ENCODE measurements at places on chromosomes 3 and 15.

- DNase-seq, result no peak
These were observed 1.0 kb upstream of the SLTM start for GRCh38 chr15:58934521-58934920.

DNA sequence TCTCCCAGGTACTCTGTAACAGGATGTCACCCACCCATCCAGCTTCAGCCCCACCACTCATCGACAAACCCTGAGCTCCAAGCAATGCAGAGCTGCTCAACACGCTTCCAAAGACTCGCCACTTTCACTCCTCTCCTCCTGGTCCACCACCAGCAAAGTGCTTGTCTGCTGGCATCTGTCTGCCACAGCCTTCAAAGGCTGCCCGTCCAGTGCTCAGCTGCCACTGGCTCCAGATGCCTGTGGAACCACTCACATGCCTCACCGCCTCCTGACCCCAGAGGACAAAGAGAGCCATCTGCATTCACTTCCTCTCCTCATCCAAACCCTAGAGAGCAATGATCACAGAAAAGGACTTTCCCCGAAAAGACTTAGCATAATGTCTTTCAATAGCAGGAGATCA, 109.5 kb upstream of the OCA2 start:
- no peak for DNase-seq

- DNase-seq, result peak; percentile 57
These were observed at the start of gene C15orf62 for GRCh38 chr15:40769274-40770146. C15orf62 (plus strand) TSS chr15:40769980; CDS start chr15:40770496, 516 bp downstream.

- DNase-seq, result no peak
These were observed 26.4 kb downstream of the ANP32A start for GRCh38 chr15:68794307-68794706.

- DNase-seq, result no peak
These were observed 9.2 kb upstream of the SSR3 start for GRCh38 chr3:156563900-156564682.

- DNase-seq, result no peak
These were observed 49.5 kb downstream of the IQGAP1 start for GRCh38 chr15:90437516-90437915.

DNA sequence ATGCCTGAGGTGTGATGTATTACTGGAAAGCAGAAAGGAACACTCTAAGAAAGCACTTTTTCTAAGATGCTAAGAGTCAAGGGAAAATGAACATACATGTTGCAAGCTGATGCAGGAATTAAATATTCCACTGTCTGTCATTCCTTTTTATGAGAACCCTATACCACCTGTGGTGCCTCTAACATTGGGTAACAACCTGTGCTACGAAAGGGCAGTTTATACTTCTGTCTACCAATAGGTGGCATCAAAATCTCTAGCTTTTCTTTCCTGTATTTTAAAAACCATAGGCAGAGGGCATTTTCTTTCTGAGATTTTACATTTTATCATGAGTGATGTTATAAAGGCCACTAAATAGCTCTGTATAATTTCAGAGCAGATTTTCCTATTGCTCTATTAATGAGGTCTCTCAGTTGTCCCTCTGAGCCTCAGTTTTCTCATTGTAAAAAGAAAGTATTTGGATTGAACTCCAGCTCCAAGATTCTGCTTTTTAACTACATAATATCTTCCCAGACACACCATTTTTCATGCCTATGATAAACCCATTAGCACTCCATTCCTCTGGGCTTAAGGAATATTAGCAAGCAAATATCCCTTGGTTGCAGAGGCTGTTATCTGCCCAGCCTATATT, 3.5 kb upstream of the CPNE4 start:
- no peak for DNase-seq

DNA sequence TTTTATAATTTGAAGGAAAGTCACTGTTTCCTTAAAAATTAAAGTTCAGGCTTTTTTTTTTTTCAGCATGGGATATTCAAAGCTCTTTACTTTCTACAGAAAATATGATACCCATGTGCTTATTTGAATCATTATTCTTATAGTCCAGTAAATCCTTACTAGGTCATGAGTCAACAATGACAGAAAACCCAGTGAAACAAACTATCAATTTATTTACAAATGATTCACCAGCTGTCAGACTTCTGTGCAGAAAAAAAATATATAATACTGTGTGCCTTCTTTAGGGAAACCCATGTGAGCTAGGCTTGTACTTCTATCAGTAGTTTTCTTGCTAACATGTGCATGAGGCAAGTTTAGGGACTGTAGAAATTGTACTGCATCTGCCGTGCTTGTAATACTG, 1.2 kb downstream of the ACP3 start:
- DNase-seq, result no peak

- no peak for DNase-seq
These were observed 21.6 kb upstream of the PAK6 start for GRCh38 chr15:40217166-40217824.

DNA sequence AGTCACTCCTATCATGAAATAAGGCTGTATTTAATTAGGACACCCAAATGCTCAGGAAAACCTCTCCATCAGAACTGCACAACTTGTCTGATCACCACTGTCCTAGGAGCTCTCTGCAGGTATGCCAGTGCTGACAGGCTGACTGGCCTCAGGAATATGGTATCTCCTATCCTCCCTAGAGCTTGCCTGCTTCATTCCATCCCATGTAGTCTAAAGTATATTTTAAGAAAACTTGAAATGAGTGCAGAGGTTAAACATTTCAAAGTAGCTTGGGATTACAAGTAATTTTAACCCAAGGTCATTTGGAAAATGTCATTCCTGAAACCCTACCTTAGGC, 23.7 kb downstream of the FILIP1L start:
- no peak for DNase-seq

DNA sequence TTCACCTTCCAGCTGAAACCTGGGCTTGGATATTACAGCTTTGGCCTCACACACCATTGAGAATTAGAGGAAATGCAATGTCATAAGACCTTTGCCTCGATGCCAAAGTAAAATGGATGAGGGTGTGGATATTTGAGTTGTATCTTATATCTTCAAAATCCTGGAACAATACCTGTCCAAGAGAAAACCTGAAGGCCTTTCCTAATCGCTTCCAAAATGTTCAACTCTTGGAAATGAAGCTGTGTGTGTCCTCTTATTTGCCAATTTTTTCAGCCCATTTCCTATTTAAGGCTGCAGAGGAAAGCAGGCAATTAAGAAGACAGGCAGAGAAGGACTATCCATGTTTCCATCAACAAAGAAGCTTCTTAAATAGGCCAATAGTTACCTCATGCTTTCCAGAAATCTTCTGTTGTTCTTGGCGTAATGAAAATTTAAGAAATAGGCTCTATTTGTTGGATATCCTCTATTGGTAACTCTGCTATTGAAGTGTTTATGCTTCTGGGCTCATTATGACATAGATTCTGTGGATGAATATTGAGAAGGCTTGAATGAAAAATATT, 99.5 kb upstream of the ZBTB20 start:
- DNase-seq, result no peak

- DNase-seq, result no peak
These were observed 18.3 kb upstream of the MRPS22 start for GRCh38 chr3:139325551-139325950.

- DNase-seq, result no peak
These were observed 421.7 kb upstream of the GRM7 start for GRCh38 chr3:6439226-6439625.

DNA sequence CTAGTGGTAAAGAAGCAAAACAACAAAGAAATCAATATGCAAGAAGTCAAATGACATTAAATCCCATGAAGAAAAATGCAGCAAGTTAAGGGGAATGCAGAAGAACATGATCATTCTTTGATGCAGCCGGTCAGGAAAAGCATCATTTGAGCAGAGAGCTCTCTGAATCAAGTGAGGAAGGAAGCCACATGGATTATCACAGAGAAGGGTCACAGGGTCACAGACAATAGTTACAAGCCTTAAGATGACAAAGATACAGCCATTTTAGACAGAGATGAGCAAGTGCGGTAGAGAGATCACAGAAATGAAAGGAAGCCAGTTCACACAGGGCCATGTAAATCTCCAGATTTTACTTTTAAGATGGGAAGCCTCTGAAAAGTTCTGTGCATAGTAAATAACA, 43.9 kb downstream of the UBE3A start:
- no peak for DNase-seq

- DNase-seq, result no peak
These were observed 229.1 kb downstream of the NR2F2 start for GRCh38 chr15:96559631-96560030.

DNA sequence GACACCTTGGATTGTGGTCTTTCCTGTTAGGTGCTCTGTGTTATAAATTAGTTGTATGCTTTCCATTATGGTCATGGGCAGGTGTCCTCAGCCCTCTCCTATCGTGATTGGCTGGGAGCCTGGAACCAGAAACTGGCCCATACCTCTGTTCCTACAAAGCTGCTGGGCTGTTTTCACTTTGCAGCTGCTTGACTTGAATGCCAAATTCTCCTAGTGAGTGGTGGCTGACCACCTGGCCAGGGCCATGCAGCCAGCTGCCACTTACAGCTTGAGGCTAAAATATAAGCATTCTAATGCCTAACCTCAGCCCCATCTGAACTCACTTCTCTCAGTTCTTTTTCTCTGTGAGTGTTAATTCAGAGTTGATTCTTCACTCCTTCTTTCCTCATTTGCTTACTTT, 239.3 kb upstream of the GBE1 start:
- no peak for DNase-seq

DNA sequence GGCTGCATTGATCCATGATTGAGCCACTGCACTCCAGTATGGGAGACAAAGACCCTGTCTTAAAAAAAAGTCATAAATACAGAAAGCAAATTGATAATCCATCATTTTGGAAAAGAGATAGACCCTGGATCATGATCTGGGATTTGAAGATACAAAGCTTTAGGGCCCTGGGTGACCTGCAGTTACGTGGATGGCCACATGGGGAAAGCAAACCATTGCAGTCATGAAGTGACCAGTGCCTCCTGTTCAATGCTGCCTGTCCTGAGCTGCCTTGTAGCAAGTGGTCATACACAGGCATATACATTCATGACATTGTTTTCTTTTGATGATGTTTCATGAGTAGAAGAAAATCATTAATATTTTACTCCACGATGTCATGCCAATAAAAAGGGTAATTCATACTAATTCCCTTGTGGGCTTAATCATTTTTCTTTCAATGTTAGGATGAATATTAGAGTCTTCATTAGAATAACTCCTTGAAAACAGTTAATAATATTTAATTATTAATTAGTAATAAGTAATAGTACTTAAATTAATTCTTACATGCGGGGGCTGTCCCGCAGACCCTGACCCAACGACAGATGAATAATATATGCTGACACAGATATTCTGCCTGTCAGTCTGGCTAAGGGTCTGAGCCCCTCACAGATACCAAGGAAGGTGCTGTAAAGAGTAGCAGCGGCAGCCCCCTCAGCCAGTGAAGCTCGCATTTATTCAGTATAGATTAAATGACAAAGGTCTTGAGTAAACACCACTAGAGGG, 109.0 kb upstream of the UNC13C start:
- no peak for DNase-seq

DNA sequence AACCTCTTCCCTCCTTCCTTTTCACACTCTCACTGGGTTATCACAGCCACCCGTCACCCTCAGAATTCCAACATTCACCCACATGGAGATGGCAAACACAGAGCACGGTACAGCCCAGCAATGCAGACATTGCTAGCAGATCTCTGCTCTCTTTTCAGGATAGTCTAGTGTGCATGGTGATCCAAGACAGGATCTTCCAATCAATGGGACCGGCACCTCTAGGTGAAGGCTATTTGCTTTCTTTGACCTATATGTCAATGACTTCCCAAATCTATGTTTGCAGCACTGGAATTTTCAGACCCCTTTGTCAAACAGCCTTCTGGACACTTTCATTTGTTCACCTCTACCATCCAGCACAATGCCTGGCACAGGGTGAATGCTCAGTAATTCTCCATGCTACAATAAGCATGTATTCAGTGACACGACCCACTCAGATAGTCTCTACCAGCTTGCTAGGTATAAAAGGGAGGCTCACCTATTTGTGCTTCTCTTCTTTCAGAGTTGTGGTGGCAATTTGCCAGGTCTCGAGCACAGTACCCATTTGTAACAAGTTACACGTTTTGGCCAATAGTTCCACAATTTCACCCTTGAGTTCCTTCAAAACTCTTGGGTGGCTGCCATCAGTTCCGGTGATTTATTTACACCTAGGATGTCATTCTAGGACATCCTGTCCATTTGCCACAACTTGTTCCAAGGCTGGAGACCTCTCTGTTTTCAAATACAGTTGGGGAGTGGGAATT, 279.1 kb upstream of the ICE2 start:
- no peak for DNase-seq

- DNase-seq, result no peak
These were observed 453.9 kb upstream of the PROK2 start for GRCh38 chr3:72238801-72239200.

DNA sequence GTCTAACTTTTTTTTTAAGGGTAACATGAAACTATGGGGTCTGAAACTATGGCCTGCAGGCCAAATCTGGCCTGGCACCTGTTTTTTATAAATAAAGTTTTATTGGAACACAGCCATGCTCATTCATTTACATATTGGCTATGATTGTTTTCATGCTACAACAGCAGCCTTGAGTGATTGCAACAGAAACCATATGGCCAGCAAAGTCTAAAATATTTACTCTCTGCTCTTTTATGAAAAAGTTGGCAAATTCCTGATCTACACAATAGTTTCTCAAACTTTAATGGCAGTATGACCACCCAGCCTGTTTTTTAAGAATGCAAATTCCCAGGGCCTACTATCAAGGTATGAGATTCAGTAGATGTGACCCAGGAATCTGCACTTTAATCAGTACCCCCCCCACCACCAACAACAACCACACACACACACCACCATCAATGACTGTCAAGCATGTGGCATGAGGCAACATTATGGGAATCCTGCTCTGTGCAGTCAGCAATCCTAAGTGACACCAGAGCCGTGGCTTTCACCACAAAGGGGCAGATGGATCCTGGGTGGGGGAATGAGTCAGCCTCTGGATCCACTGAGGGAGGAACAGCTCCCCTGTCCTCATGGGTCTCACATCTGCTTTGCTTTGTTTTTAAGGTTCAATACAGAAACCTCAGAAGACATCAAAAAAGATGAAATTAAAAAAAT, 142.8 kb downstream of the NTRK3 start:
- no peak for DNase-seq

DNA sequence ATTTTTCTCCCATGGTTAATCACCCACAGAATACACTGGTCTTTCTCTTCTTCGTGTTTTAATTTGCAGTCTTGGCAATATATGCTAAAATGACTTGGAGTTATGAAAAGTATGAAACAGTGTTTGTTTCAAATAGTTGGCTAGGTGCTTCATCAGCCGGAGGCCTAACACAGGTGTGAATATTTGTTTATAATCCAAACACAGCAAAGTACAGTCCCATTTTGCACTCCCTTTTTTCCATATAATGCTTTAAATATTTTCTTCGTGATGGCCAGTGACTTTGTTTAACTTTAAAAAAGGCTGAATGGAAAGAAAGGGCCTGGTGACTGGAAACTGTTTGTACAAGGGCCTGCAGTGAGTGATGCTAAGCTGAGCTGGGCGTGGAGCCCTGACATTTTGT, 219.7 kb upstream of the LRIG1 start:
- no peak for DNase-seq

- DNase-seq, result no peak
These were observed 9.3 kb upstream of the RFTN1 start for GRCh38 chr3:16522834-16523233.

DNA sequence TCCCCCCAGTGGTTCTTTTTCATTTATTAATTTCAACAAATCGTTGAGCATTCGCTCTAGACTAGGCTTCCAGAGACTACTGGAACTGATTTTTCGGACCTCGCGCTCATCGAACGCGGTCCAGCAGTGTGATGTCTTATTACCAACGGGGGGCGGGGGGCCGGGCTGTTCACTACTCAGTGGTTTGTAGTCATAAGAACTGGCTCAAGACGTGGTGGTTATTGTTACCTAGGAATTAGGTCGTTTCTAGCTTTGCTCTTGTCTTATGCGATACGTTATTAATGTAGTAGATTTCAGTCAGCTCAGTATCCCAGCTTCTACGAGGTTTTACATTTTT, 858 bp downstream of the RBM5 start:
- no peak for DNase-seq

Measured in stimulated activated CD8-positive, alpha-beta memory T cell treated with anti-CD3 and anti-CD28 coated beads, Interleukin-4, amount 100 ng/mL, for 4 hours (primary cell).